ENCODE measurements at places on chromosomes 7 and 10.
A peak's percentile ranks its signal among the peaks of the same experiment; 100 is the strongest.

GRCh38 chr10:110492069-110492822 is 5.5 kb upstream of the DUSP5 start:
- DNase-seq = no peak

- no peak for DNase-seq
These were observed 170.9 kb upstream of the RHEB start for GRCh38 chr7:151690606-151691005.

DNA sequence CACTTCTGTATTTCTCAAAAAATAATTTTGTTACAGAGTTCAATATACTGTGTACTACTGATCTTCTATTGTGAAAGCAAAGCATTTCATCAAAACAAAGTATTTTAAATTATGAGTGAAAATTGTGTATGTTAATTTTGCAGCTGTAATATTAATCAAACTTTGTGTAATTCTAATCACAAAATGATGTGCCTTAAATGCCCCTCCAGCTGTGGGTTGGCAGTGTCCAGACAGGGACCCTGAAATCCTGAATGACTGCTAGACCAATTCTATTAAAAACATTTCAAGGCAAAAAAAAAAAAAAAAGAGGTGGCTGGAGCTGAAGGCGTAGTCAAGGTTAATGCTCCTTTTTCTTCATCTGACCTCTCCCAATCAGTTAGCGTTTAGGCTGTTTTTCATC is 36.2 kb downstream of the SCD start:
- no peak for DNase-seq

DNA sequence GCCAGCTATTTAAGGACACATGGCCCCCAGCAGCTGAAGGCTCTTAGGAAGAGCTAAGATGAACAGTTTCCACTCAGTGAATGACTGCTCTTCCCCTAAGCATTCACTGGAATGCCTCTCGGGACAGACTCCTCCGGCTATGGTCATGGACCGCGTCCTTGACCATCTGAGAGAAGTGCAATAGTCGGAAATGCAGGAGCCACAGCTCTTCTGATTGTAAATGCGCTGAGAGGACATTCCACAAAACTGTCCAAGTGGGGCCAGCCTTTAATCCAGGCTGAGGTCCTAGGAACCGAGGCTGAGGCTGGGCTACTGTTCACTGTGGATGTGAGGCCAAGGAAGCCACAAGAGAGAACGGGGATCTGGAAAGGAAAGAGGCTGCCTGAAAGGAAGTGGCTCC is 162.0 kb upstream of the TMEM72 start:
- peak; percentile 52 for DNase-seq

- DNase-seq = no peak
These were observed 85.3 kb downstream of the FAM241B start for GRCh38 chr10:69715156-69715898.

DNA sequence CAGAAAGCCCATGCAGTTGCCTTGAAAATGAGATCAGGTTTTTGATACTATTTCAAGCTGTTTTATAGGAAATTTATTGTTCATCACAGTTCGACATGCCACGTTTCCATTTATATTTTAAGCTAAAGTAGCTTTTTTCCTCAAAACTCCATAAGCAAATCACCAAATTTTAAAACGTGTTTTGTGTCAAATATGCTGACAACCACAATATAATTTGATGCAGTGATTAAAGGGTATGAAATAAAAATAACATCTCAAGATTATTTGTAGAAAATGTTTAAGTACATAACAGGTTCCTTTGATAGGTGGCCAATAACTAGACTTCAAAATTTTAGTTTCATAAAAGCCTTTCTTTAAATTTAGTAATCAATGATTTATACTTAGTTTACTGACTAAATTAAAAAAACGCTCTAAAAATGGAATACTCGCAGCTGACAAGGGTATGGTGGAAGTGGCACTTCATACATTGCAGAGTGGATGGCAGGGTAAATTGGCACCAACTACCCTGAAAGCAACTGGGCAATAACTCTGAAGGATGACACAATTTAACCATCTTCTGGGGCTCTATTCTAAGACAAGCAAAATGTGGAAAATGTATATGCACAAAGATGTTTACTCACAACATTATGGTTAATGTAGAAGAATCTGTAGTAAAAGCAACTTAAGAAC is 481.6 kb downstream of the TNS3 start:
- no peak for DNase-seq

DNA sequence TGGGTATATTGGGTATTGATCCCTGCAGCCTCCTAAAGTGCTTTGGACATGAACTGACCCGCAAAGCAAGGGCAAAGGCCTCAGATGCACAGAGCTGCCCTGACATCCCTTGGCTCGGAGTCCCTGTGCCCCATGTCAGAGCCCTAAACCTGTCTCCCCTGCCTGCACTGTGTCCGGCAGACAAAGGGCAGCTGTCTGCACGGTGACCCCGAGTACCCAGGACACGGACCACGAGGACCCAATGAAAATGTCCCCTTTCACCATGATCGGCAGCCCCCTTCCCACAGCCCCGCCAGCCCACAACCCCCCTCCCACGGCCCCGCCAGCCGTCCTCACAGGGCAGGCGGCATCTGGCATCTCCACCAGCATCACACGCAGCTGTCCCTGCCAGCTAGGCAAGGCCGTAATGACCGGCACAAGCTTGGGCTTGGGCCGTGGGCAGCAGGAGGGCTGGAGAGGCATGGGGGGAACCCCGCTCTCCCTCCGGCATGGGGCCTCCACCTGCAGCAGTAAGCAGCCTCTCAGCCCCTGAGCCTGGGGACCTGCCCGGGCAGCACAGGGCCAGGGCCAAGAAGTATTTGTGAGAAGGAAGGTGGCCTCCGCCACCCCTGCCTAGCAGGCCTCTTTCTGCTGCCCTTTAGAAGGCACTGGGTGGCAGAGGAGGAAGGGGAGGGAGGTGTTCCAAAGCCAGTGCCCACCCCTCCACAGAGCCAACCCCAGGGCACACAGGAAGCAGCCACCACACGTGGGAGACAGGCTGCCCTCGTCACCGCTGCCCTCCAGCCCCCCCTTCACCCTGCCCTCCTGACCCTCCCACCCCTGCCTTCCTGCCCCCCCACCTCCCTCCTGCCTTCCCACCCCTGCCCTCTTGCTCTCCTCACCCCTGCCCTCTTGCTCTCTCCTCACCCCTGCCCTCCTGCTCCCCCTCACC is 10.1 kb downstream of the NUDT1 start:
- DNase-seq = no peak

DNA sequence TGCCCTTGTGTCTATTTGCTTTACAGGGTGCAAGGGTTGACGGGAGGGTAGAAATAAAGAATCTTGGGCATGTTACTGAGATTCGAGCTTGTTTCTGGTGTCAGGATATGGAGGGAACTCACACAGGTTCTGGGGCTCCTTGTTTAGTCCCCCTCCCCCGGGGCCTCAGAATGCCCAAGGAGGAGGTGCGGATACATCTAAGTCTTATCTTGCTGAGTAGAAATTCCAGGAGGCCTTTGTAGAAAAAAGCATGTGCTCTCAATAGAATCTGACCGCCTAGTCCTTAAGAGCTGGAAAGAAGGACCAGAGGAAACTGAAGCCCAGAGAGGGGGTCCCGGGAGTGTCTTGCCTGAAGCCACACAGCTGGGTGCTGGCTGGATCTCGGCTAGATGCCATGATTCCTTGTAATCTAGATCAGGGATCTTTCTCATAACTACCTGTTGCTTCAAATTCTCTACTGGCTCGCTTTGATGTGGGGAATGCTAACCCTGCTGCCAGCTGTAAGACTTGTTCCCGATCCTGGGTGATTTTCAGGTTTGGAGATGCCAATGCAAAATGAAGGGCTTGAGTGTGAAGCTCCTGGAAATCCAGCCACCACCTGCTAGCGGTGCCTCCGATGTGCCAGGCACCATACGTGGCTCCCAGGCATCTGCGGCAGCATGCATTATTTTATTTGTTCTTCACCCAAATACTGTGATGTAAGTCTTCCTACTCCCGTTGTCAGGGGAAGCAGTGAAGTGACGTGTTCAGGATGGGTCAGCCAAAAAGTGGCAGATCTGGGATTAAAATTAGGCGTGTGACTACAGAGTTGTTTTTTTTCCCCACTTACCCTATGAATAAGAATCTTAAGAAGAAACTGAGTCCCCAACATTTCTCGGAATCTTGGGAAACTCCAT is 226.0 kb downstream of the TCF7L2 start:
- no peak for DNase-seq

- DNase-seq = peak; percentile 97
These were observed 129.4 kb downstream of the PLPP4 start for GRCh38 chr10:120586471-120586872.

DNA sequence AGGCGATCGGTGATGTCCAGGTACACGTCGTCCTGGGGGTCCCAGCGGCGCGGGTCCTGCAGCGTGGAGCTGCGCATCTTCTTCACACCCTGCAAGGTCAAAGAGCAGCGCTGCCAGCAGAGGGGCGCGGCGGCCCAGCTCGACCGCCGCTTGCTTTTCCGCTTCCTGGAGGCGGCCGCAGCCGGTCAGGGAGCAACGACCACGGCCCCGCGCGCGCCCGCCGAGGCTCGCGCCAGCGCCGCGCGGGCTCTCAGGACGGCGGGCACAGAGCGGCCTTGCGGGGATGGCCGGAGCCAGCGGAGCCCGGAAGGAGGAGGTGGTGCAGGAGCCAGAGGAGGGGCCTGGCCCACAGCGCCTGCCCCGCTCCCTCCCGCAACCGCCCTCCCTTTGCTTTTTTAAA is 76.4 kb upstream of the CDC14C start:
- no peak for DNase-seq

- DNase-seq = no peak
These were observed 98.2 kb downstream of the SORBS1 start for GRCh38 chr10:95462740-95463667.

- DNase-seq = no peak
These were observed 2.7 kb downstream of the EVX1 start for GRCh38 chr7:27245124-27245797.

DNA sequence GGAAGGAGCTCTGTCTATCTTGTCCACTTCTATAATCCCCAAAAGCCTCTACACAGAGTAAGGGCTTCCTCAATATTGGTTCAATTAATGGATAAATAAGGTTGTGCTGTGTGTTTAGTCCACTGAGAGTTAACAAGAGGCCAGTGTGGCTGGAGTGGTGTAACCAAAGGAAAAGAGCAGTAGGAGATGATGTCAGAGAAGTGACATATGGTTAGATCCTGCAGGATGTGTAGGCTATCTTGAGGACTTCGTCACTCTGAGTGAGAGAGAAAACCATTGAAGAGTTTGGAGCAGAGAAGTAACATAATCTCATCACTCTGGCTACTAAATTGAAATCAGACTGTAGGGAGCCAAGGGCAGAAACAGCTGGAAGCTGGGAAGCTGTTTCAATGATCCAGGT is 13.0 kb upstream of the RUNDC3B start:
- no peak for DNase-seq

DNA sequence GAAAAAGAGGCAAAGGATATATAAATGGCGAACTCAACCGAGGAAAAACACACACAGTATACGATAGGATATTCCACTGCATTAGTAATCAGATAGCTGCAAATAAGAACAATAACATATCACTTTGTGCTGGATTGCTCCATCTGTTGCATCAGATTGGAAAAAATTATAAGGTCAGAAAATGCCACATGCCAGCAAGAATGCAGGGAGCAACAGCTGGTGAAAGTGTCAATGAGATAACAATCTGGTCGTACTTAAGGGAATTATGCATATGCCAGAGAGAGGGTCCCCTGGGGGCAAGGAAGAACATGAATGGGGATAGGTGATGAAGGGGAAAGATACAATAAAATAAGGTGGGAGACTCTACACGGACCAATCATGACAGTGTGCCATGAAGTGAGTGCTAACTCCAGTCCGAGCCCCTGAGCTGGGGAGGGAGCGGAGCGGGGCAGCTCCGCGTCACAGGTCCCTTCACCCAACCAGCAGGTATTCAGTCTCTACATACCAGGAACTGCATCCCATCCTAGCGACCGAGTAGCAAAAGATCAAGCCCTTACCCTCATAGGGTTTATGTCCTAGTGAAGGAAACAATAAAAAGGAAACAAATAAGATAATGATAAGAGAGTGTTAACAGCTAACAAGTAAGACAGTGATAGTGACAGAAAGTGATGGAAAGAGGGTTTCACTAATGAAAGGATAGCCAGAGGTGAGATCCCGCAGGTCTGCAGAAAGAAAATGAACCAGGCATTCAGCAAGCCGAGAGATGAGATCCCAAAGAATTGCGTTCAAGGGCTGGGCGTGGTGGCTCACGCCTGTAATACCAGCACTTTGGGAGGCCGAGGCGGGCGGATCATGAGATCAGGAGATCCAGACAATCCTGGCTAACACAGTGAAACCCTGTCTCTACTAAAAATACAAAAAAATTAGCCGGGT is 9.4 kb downstream of the MPP7 start:
- no peak for DNase-seq

Measured in epithelial cell of proximal tubule (primary cell).